ENCODE measurements at places on chromosomes 13 and 19.

- peak; percentile 36 for DNase-seq
Observed at GRCh38 chr13:50691176-50691680, 152.3 kb downstream of the DLEU7 start.

DNA sequence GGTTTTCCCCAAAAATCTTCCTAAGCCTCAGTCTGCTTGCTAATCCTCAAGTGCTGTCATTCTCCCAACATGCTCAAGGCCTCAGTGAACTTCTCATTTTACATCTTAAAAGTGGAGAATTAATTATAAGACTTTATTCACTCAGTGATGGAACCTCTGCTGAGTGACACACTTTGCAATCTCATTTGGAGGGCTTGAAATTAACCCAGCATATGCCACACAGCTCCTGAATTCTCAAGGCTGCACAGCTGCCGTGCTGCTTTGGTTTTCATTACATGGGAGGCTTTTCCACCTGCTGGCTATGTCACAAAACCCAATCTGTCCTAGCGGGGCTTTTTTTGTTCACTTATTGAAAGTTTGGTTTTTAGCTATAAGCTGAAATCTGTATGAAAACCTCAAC lies 28.3 kb upstream of the SERPINE3 start:
- no peak for DNase-seq

- DNase-seq, result no peak
Observed at GRCh38 chr13:110322126-110322827, 15.2 kb downstream of the COL4A2 start.

DNA sequence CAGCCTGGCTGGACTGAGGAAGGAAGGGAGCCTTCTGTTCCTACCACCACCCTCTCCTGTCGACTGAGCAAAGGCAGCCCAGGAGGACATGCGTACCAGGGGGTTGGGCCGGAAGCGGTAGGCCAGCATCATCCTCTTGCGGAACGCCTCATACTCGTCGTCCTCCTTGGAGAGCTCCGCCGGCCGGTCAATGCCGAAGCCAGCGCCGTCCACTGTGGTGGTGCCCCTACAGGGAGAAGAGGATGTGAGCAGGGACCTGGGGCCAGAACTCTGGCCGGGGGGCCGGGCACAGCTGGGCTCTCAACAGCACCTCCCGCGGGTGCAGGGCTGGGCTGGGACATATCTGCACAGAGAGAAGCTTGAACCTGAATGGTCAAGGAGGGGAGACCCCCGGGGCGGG lies 3.8 kb upstream of the TM6SF2 start:
- no peak for DNase-seq

GRCh38 chr13:50783066-50783465 lies 60.4 kb downstream of the DLEU7 start:
- no peak for DNase-seq

DNA sequence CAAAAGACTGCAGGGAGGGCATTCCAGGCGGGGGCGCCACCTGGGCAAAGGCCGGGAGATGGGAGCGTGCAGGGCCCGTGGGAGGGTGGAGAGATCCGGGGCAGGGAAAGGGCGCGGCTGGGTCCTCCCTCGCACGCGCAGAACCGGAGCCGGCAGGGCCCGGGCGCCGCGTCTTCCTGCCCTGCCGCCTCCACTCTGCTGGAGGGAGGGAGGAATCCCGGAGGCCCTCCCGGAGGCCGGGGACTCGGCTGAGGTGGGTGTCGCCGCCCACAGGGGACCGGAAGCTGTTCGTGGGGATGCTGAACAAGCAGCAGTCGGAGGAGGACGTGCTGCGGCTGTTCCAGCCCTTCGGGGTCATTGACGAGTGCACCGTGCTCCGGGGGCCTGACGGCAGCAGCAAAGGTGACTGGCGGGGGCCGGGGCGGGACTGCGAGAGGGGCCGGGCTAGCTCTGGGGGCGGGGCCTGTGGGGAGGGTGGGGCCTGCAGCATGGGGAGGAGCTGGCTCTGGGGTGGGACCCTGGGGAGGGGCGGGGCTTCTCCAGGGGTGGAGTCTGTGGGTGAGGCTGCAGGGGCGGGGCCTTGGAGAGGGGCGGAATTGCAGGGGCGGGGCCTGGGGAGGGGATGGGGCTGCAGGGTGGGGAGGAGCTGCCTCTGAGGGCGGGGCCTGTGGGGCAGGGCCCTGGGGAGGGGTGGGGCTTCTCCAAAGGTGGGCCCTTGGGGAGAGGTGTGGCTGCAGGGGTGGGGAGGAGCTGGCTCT lies 51.3 kb downstream of the CELF5 start:
- peak; percentile 57 for DNase-seq

DNA sequence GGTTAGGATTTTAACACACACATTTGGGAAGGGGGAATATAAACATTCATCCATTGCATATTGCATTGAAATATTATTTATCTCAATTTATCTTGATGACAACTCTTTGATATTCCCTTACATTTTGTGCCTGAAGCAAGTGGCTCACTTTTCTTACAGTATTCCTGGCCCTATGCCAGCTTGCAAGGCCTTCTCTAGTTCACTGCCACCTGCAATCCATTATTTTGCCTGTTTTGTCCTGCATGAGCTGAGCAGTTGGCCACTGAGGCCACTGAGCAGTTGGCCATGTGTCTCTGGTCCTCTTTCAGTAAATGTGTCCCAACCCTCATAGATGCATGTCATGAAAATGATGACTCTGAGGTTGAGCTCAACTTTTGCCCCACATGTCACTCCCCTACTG lies 49.8 kb downstream of the CBY2 start:
- peak; percentile 5 for DNase-seq

- no peak for DNase-seq
Observed at GRCh38 chr19:49588365-49589122, 2.4 kb upstream of the PRR12 start.

DNA sequence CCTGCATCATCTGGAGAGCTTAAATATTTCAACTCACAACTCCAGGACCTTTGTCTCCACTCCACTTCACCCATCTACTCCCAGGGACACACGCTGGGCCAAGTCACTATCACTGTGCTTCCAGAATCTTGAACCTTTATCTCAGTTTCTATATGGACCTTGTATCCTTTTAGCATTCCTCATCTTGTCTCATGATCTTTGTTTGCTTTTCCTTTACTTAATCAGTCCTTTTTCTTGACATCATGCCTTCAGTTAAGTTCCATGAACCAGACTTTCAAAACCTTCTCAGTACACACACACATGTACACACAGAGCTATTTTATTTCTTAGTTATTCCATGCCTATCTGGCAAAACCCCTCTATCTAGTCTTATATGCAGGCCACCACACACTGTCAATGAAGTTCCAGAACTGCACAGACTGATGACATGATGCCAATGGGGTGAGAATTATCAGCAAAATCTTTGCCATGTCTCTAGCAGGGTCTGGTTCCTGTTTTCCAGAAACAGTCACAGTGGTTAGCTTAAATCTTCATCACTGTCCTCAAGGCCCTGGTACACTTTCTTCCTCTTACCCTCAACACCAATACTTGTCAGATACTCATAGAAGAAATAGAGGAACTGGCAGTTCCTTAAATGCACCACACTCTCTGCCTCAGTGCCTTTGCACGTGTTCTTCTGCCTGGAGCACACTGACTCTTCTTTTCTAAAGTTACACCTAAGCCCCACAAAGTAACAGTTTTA lies 77.6 kb upstream of the STARD13 start:
- no peak for DNase-seq

DNA sequence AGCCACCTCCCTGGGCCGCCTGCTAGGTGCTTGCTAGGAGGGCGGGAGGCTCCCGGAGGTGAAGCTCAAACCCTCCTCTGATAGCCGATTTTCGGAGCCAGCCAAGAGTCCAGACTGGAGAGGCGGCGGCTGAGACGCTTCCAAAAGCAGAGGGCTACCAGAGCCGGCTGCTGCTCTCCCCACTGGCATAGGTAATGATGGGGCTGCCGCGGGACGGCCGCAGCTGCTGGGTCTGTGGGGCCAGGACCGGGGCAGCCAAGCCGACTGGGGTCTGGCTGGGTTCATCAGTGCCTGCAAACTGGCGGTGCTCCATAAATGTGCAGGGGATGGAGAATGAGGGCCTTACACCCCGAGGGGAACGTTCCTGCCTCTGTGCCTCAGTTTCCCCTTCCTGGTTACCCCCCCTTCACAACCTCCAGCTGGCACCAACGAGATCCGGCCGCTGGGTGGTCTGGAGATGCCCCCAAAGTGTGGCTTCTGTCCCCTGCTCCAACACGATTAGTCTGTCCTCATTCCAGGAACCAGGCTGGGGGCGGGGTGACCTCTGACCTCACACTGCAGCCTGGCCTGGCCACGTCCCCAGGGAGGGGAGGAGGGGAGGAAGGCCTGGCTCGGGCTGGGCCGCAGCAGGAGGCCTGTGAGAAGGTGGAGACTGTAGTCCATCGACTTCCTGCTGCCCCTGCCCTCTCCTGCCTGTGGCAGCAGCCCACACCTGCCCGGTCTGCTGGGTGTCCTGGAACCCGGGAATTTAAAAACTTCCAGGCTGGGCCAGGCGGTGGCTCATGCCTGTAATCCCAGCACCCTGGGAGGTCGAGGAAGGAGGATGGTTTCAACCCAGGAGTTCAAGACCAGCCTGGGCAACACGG lies 3.8 kb upstream of the WDR18 start:
- peak; percentile 43 for DNase-seq

DNA sequence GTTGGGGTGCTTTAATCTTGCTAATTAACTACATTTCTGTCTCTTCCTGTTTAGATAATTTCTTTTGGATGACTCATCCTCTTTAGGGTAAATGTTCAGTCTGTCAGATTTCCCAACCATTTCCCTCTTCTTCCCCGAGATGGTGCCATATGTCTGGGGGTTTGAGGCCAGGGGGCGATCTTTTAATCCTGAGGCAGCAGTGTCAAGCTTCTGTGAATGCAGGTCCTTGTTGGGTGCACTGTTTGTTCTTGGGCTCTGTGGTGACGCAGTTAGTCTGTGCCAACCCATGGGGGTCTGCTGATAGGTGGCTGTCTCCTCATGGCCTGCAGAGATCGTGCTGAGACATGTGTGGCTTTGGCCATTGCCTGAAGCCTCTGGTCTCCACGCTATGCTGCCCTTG lies 420.4 kb downstream of the NDFIP2 start:
- no peak for DNase-seq

DNA sequence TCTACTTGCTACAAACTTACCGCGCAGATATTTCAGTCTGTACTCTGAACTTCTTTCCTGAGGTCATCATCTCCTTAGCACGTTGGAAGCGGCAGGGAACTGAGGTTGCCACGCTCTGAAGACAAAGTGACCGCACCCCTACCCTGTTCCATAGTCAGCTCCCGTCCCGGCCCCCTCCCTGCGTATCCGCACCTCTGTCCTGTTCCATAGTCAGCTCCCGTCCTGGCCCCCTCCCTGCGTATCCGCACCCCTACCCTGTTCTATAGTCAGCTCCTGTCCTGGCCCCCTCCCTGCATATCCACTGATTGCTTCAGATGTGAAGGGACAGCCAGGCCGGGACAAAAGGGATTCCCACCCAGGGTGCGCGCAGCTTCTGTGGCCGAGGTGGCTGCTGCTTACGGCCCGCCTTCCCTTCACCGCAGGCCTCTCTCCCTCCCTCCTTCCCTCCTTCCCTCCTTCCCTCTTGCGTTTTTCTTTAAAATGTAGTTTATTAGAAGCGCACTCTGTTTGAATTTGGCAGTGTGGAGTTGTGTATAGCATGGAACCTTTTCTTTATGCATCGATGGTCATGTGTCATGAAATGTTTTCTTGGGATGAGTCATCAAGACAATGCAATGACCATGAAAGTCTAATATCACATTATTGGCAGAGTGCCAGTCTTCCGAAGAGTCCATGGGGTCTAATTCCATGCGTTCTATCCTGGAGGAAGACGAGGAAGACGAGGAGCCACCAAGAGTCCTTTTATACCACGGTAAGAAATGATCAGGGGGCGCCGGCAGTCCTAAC lies 21.9 kb upstream of the NDUFS7 start:
- DNase-seq, result no peak

- DNase-seq, result no peak
Observed at GRCh38 chr13:84129966-84130365, 247.7 kb upstream of the SLITRK1 start.

- no peak for DNase-seq
Observed at GRCh38 chr13:27405546-27406134, 18.8 kb upstream of the GTF3A start.
